ENCODE measurements at places on chromosomes 2 and 18.
A peak's percentile ranks its signal among the peaks of the same experiment; 100 is the strongest.

DNA sequence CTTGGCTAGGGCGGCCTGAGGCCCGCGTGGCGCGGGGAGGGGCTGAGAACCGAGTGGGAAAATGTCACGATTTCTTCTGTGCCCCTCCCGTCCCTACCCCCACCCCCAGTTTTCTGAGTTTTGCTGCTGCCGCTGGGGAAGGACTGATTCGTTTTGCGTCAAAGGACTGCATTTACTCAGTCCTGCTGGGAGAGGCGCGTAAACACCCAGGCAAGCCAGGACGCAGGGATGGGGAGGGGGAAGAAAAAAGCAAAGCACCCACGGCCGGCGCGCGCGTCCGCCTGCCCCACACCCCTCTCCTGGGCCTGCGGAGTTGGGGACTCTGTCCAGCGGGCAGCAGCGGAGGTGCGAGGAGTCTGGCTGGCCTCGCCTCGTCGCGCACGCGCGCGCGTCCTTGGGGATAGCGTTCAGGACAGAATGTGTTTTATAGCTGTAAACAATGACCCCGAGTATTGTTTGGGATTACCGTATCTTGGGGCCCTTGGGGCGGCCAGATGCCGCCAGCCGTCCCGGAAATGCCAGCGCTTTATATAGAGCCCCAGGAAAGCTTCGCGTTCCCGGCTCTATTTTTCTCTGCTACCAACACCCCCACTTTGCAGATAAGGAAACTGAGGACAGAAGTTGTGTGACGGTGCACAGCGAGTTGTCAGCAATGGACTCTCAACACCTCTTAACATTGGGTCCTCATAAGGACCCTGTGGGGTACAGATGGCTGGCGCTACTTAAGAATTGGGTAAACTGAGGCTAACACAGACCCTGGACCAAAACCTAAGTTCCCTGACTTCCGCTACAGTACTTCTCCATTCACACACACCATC, 1.7 kb upstream of the FOSL2 start:
- DNase-seq: peak; percentile 73

DNA sequence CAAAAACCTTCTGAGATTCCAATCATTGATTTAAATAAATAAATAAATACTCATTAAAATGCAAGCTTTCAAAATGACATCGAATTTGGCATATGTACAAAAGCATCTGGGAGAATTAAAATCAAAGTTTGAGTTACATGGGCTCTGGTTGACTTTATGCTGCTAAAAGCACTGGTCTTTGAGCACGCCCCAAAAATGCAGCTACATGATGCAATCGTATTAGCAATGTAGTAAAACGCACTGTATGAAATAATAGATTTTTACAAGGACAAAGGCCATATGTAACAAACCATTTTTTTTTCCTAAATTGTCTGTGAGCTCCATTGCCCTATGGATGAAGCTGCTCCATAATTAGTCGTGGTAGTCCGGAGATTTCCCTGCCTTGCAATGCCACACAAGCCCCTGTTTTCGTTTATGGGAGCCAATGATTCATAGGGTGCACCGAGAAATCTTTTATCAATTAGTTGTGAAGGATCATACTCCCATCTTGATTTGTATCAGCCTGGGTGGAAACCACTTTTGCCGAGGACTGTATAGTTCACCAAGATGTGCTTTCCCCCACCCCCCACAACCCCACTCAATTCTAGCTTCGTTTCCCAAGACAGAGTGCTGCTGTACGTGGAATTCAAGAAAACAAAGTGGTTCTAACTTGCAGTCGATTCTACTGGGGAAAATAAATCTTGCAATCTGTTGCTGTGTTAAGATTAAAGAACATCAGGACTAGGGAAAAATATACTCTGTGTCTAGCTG, 268.4 kb downstream of the IRS1 start:
- no peak for DNase-seq

GRCh38 chr18:72811047-72811446, 56.7 kb downstream of the NETO1 start:
- no peak for DNase-seq

- DNase-seq: peak; percentile 14
Measured at GRCh38 chr2:20050646-20051531, 539 bp downstream of the LAPTM4A start.

All from H54 (cell line).